Mucosa of descending colon (tissue), 3 donors: ENCODE measurements at places on chromosomes 12 and 14. TPM values are rescaled to one million over a fixed set of nuclear protein-coding genes. Genes with fewer than 3 reads are reported as not detected.

Gene SPSB2
- 10.6 TPM for total RNA-seq

Gene C12orf60
- 0.44 TPM for total RNA-seq

Gene NKX2-8
- not detected for total RNA-seq

Gene CDH24
- total RNA-seq, result 4.4 TPM

Gene SCNN1A
- total RNA-seq, result 402 TPM

Gene PTPRB
- total RNA-seq, result 22.0 TPM
